Cerebellum (tissue), 4 donors: ENCODE measurements at places on chromosomes 3 and 15. TPM values are rescaled to one million over a fixed set of nuclear protein-coding genes. Genes with fewer than 3 reads are reported as not detected.

DNA sequence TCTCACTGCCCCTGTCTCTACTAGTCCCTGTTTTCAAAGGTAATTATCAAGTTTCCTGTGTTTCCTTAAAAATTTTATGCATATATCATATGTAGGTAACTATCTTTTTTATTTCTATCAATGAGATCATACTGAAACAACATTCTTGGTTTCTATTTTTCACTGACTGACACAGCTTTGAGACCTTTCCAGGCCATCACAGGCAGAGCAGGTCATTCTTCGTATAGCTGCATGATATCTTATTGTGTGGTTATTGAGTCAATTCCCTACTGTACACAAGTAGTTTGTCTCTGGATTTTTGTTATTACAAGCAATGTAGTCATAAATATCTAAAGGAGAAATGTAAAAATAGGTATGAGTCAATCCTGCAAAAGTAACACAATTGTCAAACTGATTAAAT is 169.6 kb downstream of the CFAP20DC start:
- DNase-seq, result no peak

DNA sequence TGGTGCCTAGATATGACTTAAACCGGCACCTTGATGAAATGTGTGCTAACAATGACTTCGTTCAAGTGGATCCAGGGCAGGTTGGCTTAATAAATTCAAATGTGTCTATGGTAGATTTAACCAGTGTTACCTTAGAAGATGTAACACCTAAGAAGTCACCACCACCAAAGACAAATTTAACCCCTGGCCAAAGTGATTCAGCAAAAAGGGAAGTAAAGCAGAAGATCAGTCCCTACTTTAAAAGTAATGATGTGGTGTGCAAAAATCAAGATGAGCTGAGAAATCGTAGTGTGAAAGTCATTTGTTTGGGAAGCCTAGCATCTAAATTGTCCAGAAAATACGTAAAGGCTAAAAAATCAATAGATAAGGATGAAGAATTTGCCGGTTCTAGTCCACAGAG is 1.1 kb downstream of the FAN1 start:
- DNase-seq, result no peak

- no peak for DNase-seq
Measured at GRCh38 chr3:39911465-39912309, 102.3 kb downstream of the MYRIP start.

DNA sequence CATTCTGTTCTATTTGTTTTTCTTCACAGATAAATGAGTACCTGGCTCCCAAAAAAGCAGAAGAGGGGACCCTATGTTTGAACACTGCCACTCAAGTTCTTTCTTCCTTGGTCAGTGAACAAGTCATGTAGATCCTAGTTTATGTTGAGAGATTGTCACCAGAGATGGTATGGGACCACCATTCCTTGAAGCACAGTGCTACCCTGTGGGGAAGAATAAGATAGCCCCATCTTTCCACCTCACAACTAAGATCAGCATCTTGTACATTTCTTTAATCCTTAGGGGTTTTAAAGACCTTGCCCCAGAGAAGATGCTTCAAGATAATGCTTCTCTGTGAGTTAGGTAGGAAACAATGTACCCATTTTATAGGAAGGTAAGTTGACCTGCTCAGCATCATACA is 233.5 kb upstream of the WNT5A start:
- DNase-seq, result no peak

COL6A5 gene
- 1.5 TPM for total RNA-seq
